ENCODE measurements at places on chromosomes 2 and 18. TPM values are rescaled to one million over a fixed set of nuclear protein-coding genes. Genes with fewer than 3 reads are reported as not detected.

Gene ABCG5
- total RNA-seq, result not detected

Gene LGALSL
- 3.1 TPM for total RNA-seq

Gene LRPPRC
- total RNA-seq, result 55.0 TPM

Gene IL1A
- total RNA-seq, result 0.17 TPM

Gene ANKRD36
- total RNA-seq, result 25.2 TPM

Gene CCDC121
- total RNA-seq, result 2.0 TPM

Gene C2orf66
- 0.26 TPM for total RNA-seq

GRCh38 chr2:167550448-167550847 lies 662.2 kb downstream of the XIRP2 start:
- no peak overlapping the region for H3K4me3 ChIP-seq
- no peaks in the 10 kb centered on the region for H3K27me3 ChIP-seq
- DNase-seq, result peak; percentile 55
- no peak overlapping the region for H3K27ac ChIP-seq
- no peaks in the 10 kb centered on the region for H3K36me3 ChIP-seq

DNA sequence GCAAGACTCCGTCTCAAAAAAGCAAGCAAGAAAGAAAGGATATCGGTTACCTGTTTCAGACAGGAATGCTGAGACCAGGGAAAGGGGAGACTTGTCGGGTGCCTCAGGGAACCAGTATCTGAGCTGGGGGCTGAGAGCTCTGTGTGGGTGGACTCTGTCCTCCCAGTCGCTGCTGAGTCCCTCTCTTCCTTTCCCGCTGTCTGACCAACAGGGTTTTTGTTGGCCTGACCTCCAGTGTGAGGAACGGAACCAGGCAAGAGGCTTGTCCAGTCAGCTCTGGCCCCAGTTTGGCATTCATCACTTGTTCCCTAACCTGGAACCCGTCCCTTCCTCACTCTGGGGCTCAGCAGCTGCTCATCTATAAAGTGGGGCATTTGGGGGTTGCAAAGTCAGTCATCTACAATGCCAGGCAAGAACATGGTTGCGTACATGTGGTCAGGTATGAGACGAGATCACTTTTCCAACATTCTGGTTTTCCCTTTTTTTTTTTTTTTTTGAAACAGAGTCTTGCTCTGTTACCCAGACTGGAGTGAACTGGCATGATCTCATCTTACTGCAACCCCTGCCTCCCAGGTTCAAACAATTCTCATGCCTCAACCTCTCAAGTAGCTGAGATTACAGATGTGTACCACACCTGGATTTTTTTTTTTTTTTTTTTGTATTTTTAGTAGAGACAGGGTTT lies 116.4 kb downstream of the PLB1 start:
- no peak overlapping the region for H3K4me3 ChIP-seq
- no peak overlapping the region for H3K27ac ChIP-seq
- no peaks in the 10 kb centered on the region for H3K4me1 ChIP-seq
- no peaks in the 10 kb centered on the region for H3K27me3 ChIP-seq
- H3K36me3 ChIP-seq, result no peaks in the 10 kb centered on the region

GRCh38 chr2:218032336-218033171 lies 29.8 kb upstream of the TNS1 start:
- no peak overlapping the region for H3K4me3 ChIP-seq
- no peaks in the 10 kb centered on the region for H3K4me1 ChIP-seq
- peaks cover 31% of the 10 kb centered on the region for H3K27me3 ChIP-seq
- no peaks in the 10 kb centered on the region for H3K36me3 ChIP-seq
- H3K27ac ChIP-seq, result no peak overlapping the region

GRCh38 chr2:236021499-236022057 lies 146.6 kb downstream of the GBX2 start:
- no peak overlapping the region for H3K27ac ChIP-seq
- peak; percentile 5 for DNase-seq
- H3K4me1 ChIP-seq, result no peaks in the 10 kb centered on the region
- H3K4me3 ChIP-seq, result no peak overlapping the region

DNA sequence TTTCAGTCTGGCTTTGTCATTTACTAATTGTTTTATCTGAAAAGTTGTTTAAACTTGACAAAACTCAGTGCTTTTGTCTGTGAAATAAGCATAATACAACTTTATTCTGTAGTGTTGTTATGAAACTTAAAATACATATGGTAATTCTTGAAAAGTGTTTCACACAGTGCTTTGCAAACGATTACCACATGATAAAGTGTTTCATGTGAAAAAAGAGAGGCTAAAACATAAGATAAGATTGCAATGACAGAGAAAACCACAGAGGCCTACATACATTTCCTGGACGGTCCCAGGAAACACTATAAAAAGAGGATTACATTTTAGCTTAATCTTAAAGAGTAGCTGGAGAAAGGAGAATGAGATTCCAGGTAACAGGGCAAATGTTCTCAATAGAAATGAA lies 1934.6 kb upstream of the LRRTM1 start:
- no peak overlapping the region for H3K27ac ChIP-seq
- no peaks in the 10 kb centered on the region for H3K27me3 ChIP-seq
- no peaks in the 10 kb centered on the region for H3K36me3 ChIP-seq
- no peak for DNase-seq

- H3K4me3 ChIP-seq, result no peak overlapping the region
- H3K27ac ChIP-seq, result no peak overlapping the region
- no peak for DNase-seq
- no peaks in the 10 kb centered on the region for H3K36me3 ChIP-seq
- no peaks in the 10 kb centered on the region for H3K4me1 ChIP-seq
Observed at GRCh38 chr2:28234807-28235206, 157.9 kb upstream of the FOSL2 start.

- peak; percentile 49 for DNase-seq
- H3K27ac ChIP-seq, result no peak overlapping the region
- no peak overlapping the region for H3K4me3 ChIP-seq
- H3K4me1 ChIP-seq, result no peaks in the 10 kb centered on the region
Observed at GRCh38 chr18:44518666-44519065, 162.0 kb upstream of the SETBP1 start.

DNA sequence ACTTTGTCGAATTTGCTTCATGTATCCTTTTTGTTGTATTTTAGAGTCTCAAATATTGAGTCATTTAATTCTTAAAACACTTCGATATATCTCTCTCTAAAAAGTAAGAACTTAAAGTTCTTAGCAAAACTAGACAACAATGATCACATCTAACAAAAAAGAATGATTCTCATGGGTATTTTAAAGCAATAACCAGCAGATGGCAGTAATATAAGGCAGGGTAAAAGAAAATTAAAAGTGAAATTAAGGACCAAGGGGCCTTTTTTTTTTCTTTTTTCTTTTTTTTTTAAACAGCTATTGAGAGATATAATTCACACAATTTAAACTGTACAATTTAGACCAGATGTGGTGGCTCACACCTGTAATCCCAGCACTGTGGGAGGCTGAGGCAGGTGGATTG lies 9.9 kb upstream of the AOX1 start:
- H3K4me1 ChIP-seq, result no peaks in the 10 kb centered on the region
- no peaks in the 10 kb centered on the region for H3K36me3 ChIP-seq
- peak; percentile 48 for DNase-seq
- H3K27me3 ChIP-seq, result no peaks in the 10 kb centered on the region
- no peak overlapping the region for H3K4me3 ChIP-seq
- H3K27ac ChIP-seq, result no peak overlapping the region

- H3K36me3 ChIP-seq, result no peaks in the 10 kb centered on the region
- H3K27ac ChIP-seq, result no peak overlapping the region
- no peaks in the 10 kb centered on the region for H3K27me3 ChIP-seq
- H3K4me1 ChIP-seq, result peaks cover under 1% of the 10 kb centered on the region
- H3K4me3 ChIP-seq, result no peak overlapping the region
Observed at GRCh38 chr2:84486441-84487115, 27.5 kb upstream of the SUCLG1 start.

DNA sequence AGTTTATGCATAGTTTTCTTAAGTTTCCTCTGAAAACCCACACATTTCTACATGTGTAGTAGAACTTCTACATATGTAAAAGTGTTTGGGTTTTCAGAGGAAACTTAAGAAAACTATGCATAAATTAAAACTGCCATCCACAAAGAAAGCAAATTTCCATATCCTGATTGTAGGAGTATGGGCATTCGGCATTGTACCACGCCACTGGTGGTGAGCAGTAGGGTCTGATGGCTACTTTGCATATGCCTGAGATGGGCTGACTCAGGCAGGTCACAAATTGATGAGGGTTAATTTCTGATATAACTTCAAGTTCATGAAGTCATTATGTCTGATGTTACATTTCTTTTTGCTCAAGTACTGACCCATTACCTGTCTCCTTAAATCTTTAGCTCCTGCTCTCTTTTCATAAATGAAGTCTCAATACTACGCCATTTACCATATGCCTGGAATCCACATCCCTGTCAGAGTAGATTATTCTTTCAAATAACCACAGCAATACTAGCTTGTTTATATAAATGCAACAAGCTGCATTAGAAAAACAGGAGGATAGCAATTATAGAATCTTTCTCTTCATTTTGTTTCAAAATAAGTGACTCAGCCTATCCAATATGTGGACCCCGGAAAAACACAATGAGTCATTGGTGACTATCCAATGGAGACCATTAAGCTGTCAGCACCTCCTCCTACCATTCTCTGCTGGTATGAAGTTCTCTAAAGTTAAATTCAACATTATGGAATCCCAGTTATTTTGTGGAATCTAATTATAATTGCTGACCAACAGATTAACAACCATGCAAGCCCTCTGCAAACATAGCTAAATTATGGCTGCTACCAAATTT lies 355.2 kb upstream of the UBE2E3 start:
- no peaks in the 10 kb centered on the region for H3K27me3 ChIP-seq
- peak; percentile 94 for DNase-seq
- peaks cover 8% of the 10 kb centered on the region for H3K4me1 ChIP-seq
- no peaks in the 10 kb centered on the region for H3K36me3 ChIP-seq
- H3K27ac ChIP-seq, result peak overlapping the region; percentile 13
- no peak overlapping the region for H3K4me3 ChIP-seq

GRCh38 chr2:186543561-186544131 lies 46.2 kb upstream of the ITGAV start:
- H3K4me1 ChIP-seq, result peaks cover 4% of the 10 kb centered on the region
- no peak overlapping the region for H3K4me3 ChIP-seq
- H3K27ac ChIP-seq, result peak overlapping the region; percentile 76
- no peaks in the 10 kb centered on the region for H3K36me3 ChIP-seq
- peak; percentile 69 for DNase-seq
- no peaks in the 10 kb centered on the region for H3K27me3 ChIP-seq

DNA sequence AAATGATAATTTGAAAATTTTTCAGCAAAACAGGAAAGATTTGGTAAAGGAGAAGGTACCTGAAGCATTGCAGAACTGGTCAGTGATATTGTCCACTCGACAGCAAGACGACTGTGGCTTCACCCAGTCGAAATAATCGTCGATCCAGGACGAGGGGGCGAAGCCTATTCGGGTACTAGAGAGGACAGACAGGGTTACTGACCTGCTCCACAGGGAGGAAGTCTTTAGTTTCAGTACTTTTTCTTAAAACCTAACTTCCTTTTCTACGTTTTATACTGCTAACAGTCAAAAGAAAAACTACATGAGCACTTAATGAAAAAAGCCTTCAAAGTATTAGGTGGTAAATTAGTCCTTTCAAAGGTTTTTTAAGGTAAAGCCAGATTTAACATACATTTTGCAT lies 36.0 kb downstream of the RMC1 start:
- no peaks in the 10 kb centered on the region for H3K4me1 ChIP-seq
- no peak for DNase-seq
- H3K36me3 ChIP-seq, result peaks cover 14% of the 10 kb centered on the region
- H3K27me3 ChIP-seq, result no peaks in the 10 kb centered on the region
- no peak overlapping the region for H3K4me3 ChIP-seq
- no peak overlapping the region for H3K27ac ChIP-seq

DNA sequence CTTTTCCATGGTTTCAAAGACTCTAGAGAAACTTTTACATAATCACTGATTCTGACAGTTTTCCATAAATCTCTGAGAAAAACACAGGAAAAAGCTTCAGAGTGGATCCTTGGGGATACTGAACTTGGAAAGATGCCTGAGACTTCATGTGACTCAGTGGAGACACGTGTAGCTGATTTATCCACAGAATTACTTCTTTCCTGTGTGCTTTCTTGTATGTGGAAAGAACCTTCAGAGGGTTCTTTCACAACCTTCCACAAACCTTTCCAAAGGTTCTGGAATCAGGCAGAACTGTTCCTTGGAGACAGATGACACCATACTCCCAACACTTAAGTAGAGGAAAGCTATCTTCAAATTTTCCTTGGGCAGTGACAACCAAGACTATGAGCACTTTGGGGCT lies 207.2 kb downstream of the RND3 start:
- H3K27me3 ChIP-seq, result no peaks in the 10 kb centered on the region
- no peak overlapping the region for H3K27ac ChIP-seq
- peak; percentile 88 for DNase-seq
- H3K36me3 ChIP-seq, result no peaks in the 10 kb centered on the region
- no peak overlapping the region for H3K4me3 ChIP-seq
- no peaks in the 10 kb centered on the region for H3K4me1 ChIP-seq

DNA sequence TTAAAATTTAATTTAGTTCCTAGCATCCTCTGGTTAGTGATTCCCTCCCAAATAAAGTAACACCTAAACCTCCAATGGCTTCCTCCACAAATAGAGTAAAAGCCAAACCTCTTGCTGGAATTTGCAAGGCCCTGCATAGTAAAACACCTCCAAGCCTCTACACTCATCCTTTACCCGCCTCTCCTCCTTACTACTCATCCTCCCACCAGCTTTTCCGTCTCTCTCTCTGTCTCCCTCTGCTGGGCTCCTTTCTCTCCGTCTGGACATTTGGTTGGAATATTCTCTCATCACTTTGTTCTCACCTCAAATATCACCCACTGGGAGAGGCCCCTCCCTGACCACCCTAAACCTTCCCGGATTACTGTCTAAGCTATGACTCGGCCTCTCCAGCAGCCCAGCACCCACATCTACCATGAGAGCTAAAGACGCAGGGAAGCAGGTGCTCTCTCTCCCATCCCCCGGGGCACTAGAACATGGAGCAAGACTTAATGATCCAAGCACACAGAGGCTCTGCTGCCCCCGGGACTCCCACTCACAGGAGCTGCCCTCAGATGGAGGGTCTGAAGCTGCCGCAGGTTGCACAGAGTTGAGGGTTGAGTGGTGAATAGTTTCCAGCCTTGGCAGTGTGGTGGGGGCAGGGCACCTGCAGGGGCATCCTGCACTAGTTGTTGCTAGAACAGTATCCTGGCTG lies 167.2 kb downstream of the FBXO15 start:
- no peak overlapping the region for H3K4me3 ChIP-seq
- no peak overlapping the region for H3K27ac ChIP-seq
- no peaks in the 10 kb centered on the region for H3K36me3 ChIP-seq
- no peaks in the 10 kb centered on the region for H3K27me3 ChIP-seq
- H3K4me1 ChIP-seq, result no peaks in the 10 kb centered on the region

- H3K36me3 ChIP-seq, result no peaks in the 10 kb centered on the region
- no peaks in the 10 kb centered on the region for H3K4me1 ChIP-seq
- DNase-seq, result no peak
Observed at GRCh38 chr2:27741673-27742072, 29.8 kb upstream of the MRPL33 start.
